ENCODE measurements at places on chromosomes 12 and 14. TPM values are rescaled to one million over a fixed set of nuclear protein-coding genes. Genes with fewer than 3 reads are reported as not detected.

The ACSM4 gene
- total RNA-seq = not detected

The RNF212B gene
- not detected for total RNA-seq

The SLC10A1 gene
- total RNA-seq = not detected

The PRR4 gene
- total RNA-seq = not detected

The DIO2 gene
- total RNA-seq = 4.0 TPM

The TRHDE gene
- total RNA-seq = not detected

The ESRRB gene
- total RNA-seq = not detected

The PRKAG1 gene
- total RNA-seq = 62.5 TPM

The FOXG1 gene
- not detected for total RNA-seq

The FAM186B gene
- total RNA-seq = 0.54 TPM

The BDKRB2 gene
- 0.32 TPM for total RNA-seq

The NOVA1 gene
- total RNA-seq = 4.7 TPM

The RACGAP1 gene
- total RNA-seq = 21.1 TPM

The SMCO2 gene
- not detected for total RNA-seq

The MIPOL1 gene
- 3.2 TPM for total RNA-seq

The WNT5B gene
- total RNA-seq = 8.9 TPM

The CD4 gene
- 2.6 TPM for total RNA-seq

The ABHD4 gene
- 7.2 TPM for total RNA-seq

The LRRC9 gene
- total RNA-seq = not detected

The PAX9 gene
- total RNA-seq = not detected

The PMEL gene
- total RNA-seq = 9.9 TPM

The ANG gene
- total RNA-seq = 19.0 TPM

The SPTLC2 gene
- total RNA-seq = 14.6 TPM

The IL26 gene
- total RNA-seq = 0.32 TPM

The TAS2R50 gene
- total RNA-seq = 0.49 TPM

The RD3L gene
- not detected for total RNA-seq

The SLC16A7 gene
- total RNA-seq = 4.3 TPM

The ABCB9 gene
- total RNA-seq = 9.0 TPM

The ALKBH1 gene
- total RNA-seq = 6.2 TPM

The SERPINA10 gene
- not detected for total RNA-seq

The TAS2R7 gene
- total RNA-seq = not detected

The SLCO1A2 gene
- total RNA-seq = not detected

Measured in cardiac atrium fibroblast (primary cell).